ENCODE measurements at places on chromosomes 5 and 9.

- DNase-seq, result no peak
Observed at GRCh38 chr5:126027149-126027548, 396.1 kb upstream of the GRAMD2B start.

GRCh38 chr5:6143523-6143922 lies 234.8 kb downstream of the MED10 start:
- no peak for DNase-seq

- DNase-seq, result no peak
Observed at GRCh38 chr5:99763021-99763774, 772.0 kb upstream of the FAM174A start.

DNA sequence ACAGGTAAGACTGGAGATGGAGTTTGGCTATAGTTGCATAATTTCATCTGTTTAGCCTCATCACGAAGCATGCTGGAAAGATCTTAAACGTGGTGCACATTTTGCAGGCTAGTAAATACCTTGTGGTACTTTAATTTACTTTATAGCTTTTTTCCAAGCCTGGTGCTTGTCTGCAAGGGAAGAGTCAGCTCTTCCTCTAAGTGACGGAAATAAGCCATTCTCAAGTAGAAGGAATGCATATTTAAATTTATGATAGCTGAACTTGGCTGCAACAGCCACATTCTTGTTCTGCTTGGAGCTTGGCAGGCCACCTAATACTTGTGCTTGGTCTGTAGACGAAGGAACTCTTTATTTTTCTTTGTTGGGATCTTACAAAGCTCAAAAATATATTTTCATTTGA lies 188.0 kb upstream of the PIK3R1 start:
- DNase-seq, result no peak

GRCh38 chr5:78829811-78830527 lies 155.1 kb downstream of the ARSB start:
- DNase-seq, result no peak

- DNase-seq, result no peak
Observed at GRCh38 chr5:41083306-41083705, 12.2 kb upstream of the MROH2B start.

DNA sequence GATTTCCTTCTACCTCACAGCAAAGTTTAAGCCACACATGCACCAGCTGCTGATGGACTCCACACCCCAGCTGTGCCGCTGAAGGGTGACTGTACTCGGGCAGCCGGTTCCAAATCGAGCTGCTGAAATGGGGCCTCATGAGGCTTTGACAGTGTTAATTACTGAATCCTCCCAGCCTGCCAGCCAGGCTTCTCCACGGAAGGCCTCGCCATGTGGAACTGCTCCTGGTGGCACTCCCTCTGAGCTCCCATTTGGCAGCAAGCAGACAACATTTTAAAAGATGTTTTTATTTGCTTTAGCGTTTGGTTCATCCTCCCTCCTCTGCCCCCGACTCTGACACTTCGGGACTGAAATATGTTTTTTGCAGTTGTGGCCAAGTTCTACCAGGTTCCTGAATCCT lies 479.4 kb upstream of the MPDZ start:
- no peak for DNase-seq

GRCh38 chr5:147509041-147509709 lies 693 bp downstream of the DPYSL3 start:
- no peak for DNase-seq

DNA sequence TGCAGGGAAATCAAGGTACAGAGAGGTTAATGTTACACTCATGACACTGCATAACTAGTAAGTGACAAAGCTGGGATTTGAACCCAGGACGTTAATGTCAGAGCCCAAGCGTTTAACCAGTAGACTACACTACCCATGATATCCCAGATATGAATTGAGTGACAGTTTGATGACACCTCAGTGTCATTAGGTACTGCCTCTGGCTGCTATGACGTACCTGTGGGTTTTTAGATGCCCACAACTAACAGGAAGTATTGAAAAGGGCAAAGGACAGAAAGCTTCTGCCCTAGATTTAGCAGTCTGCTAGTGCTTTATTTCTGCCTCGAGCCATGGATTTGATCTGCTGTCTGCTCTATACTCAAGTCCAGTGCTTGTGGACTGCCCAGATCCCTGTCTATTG lies 56.2 kb downstream of the GLRA1 start:
- no peak for DNase-seq

DNA sequence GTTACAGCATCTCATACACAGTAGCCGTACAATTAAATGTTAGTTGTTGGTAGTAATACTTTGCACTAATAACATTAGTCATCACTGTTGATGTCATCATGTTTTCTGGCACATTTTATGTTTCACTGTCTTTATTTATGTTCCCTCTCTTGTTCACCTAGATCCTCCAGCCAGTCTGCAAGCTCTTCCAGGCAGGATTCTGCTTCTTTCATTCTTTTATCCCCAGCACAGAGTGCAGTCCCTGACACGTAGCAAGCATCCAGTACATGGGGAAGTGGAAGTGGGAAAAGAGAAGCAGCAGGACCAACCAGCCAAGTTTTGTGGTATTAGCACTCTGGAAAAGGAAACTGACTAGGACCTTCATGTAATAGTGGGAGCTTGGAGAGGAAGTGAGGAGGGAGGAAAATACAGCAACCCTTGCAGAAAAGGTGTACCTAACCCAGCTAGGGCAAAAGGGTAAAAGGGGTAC lies 89.7 kb upstream of the SLC44A1 start:
- no peak for DNase-seq

GRCh38 chr5:54463713-54464112 lies 8.2 kb downstream of the HSPB3 start:
- DNase-seq, result no peak

DNA sequence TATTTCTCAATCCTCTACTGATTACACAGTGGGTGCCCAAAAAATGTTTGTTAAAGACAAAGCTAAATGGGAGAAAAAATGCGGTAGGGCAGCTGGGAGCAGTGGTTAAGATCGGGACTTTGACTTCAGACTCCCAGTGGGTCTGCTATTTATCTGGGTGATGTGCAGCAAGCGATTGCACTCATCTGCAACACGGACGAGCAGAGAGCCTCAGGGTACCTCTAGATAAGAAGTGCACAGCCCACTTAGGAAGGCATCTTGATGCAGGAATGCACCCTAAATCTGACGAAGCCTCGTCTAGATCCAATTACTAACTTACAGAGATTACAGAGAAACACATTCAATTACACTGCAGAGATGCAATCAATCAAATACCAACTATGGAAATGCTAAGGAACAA lies 4.0 kb downstream of the MAPK9 start:
- DNase-seq, result no peak

- no peak for DNase-seq
Observed at GRCh38 chr9:90665072-90665471, 22.4 kb upstream of the DIRAS2 start.

- DNase-seq, result no peak
Observed at GRCh38 chr9:76734716-76735115, 29.5 kb upstream of the PCA3 start.

DNA sequence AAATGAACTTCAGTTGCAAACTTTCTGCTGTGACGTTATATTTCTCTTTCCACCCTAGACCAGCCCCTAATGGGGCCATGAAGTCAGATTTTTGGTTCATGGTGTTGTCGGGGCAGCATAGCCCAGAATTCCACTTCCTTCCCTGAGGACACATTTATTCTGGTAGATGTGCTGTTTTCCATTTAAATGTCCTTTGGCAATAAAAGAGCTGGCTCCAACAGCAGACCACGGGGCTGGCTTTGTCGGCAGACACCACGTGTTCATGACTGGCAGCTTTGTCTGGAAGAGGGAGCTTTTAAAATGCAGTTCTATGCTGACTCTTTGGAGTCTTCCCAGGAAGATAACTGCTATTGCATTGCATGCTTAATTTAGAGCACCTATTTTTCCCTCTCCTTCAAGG lies 17.6 kb upstream of the LCP2 start:
- no peak for DNase-seq

DNA sequence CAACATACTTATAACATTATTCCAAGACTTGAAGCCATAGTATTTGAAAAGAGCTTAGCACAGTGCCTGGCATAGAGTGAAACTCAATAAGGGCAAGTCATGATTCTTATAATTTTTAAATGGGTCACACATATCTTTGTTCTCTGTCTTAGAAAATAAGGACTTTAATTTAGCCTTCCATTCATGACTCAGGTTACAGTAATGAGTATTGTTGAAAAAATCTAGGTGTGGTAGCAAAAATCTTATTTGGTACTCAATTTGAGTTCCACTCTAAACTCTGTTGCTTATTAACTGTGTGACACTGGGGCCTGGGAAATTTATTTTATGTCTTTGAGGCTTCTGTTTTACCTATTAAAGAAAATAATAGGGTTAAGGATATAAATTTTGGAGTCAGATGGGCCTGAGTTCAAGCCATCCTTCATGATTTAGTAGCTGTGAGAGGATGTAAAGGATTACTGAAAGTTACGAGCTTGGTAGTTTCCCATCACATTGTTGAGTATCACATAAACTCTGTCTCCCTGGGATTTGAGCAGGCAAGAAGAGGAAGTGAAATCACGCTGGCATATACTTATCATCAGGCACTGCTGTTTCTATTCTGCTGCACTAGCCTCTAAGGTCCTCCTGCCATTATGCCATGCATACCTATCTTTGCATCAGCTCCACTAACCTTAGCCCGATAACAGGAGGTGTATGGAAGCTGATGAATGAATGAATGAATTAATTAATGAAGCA lies 1.5 kb downstream of the SPINK9 start:
- no peak for DNase-seq

- DNase-seq, result no peak
Observed at GRCh38 chr9:70954126-70954525, 167.3 kb downstream of the TRPM3 start.

DNA sequence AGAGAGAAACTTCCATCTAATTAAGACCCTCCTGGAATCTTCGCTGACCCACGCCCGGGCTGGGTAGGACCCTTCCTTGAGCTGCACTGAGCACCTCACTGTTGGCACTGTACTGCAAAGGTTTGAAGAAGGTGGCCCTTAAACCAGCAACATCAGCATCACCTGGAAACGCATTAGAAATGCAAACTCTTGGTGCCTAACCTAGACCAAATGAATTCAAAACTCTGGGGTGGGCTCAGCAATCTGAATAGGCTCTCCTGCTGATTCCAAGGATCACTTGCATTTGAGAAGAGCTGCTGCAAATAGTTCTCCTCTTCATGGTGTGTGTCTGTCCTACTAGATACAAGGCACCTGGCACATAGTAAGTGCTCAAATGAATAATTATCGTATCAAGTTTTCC lies 2.7 kb upstream of the ZNF618 start:
- no peak for DNase-seq

DNA sequence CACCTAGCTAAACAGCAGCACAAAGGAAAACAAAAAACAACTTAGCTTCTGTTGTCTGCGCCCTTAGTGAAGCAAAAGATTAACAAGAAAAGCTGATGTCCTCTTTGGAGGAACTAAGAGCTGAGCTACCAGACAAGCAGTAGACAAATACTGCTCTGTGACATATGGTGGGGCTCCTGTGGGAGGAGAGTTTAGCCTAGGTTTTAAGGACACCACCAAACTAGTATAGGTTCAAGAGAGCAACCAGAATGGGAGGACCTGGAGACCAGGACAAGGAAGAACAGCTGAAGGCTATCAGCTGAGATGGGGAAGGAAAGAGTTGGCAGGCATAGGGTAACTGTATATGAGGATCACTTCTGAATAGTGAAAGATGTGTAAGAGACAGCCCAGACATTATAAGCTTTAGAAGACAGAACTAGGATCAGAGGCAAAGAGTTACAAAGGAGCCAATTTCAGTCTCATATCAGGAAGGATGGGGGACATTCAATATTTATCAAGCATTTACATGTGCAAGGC lies 27.2 kb downstream of the FBXW2 start:
- DNase-seq, result no peak

DNA sequence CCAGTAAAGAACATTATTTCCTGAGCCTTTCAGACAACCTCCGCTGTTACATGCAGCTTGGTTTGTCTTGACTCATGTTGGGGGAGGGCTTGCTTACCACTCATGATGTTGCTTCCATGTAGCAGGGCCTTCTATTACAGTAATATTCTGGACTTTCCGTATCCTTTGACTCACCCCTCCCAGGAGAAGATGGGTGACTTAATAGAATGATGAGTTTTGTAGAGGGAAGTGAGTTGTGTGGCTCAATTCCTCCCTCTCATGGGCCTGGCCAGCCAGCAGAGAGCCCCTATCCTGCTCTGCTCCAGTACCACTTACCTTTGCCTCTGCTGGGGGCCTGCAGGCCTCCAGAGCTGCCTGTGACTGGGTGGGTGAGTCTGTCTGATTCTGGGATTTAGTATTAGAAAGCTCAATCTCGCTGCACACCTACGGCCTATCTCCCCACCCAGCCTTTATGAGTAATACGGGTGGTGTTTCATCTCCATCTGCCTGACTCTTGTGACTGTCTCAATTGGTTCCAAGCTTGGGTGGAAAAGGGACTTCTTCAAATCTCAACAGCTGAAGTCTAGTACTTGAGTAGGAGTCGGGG lies 52.6 kb upstream of the KLF9 start:
- no peak for DNase-seq

Data from NCI-H1930 (cell line).